Activated CD4-positive, alpha-beta T cell treated with anti-CD3 and anti-CD28 coated beads, Interleukin-2, Interleukin-6, amounts not matched to agents 100 ng/mL and 50 ng/mL, durations not matched to agents 16 hours and 8 hours (primary cell): ENCODE measurements at places on chromosomes 13 and 19.

DNA sequence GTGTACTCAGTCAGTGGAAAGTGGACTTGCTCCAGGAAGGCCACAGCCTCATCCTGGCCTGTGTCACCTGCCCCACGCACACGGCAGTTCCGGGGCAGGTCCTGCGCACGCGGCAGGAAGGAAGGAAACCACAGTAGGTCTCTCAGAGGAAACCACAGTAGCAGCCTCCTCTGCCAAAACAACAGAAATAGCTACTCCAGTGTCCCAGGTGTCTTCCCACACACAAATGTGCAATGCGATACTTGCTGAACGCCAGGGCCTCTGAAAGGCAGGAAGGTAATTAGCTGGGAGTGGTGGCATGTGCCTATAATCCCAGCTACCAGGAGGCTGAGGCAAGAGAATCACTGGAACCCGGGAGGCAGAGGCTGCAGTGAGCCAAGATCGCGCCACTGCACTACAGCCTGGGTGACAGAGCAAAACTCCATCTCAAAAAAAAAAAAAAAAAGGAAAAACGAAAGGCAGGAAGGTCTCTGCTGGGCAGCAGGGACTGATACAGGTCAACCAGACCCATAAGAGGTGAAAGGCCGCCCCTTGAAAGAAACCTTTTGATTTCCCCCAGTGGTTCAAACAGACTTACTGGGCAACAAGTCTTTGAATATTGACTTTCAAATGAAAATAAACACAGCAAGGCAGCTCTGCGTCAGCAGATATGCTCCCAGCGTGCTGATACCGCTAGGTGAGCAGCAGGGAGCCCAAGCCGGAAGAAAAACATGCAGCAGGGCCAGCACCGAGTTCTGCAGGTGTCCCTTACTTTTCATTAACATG lies 49.5 kb downstream of the CRYL1 start:
- peak; percentile 84 for DNase-seq

DNA sequence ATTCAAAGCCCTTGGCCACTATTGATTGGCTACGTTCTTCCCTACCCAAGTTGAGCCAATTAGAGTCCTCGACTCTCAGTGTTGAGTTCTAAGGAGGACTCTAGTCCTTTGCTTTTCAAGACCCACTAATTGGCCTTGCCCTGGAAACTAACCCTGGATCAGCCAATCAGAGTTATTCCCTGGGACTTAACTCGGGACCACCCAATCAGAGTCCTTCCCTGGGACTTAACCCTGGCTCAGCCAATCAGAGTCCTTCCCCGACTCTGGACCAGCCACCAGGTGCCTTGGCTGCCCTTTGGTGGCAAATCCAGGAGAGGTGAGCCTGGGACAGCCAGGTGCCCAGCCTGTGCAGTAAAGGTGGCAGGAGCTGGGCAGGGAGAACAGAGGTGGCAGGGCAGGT lies 28.7 kb downstream of the ATP8B3 start:
- no peak for DNase-seq

DNA sequence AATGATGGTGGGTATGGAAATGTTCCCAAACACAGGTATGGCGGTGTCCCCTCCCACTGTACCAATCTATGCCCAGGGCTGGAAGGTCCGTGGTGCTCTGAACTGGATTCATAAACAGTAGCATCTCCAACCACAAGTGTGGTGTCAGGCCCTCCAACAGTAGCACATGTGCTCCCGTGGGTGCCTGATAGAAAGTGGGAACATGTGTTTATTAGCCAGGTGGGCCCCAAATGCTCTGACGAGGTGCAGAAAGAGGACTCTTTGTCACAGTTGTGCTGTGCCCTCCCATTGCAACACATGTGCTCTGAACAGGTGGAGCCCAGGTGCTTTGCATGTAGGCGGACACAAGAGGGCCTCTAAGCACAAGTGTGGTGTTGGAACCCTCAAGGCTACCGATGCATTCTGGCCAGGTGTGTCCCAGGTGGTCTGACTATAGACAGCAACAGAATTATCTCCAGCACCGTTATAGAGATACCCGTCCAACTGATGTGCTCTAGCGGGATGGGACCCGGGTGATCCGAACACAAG lies 75.4 kb upstream of the ZNF30 start:
- no peak for DNase-seq

DNA sequence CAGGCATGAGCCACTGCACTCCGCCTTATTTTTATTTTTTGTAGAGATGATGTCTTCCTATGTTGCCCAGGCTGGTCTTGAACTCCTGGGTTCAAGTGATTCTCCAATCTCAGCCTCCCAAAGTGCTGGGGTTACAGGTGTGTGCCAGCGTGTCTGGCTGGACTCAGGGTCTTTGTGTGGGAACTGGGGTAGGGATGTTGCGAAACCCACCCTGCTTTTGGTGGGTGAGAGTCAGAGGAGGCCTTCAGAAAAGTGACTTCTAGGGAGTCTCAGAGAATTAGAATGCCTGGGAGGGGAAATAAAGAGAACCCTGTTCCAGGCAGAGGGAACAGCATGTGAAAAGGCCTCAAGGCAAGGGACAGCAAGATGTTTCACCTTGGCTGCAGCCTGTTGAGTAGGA lies 13.2 kb downstream of the TLE5 start:
- no peak for DNase-seq

DNA sequence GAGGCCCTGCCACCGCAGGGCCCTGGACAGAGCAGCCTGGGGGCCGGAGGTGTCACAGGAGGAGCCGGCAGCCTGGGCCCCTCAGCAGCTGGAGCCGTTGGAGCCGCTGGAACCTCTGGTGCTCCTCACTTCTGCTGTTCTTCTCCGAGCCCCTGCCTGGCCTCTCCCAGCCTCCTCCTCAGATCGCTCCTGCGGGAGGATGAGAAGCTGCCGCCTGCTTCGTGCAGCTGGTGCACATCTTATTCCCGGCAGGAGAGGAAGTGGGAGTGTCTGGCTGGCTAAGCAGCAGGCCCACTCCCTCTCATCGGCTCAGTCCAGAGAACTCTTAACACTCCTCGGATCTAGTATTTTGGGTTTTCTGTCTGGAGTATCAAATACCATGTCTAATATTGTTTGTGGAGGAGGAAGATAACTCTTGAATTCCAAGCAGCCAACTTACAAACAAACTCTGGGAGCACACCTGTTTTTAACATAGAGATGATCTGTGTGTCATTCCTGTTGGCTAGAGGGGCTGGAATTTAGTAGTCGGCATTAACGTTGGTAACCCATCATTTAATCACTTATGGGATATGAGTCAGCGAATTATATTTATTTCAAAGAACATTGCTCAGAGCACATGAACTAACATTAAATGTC lies 37.1 kb upstream of the RNF113B start:
- DNase-seq, result no peak

- DNase-seq, result no peak
Measured at GRCh38 chr13:96710166-96710862, 284.0 kb downstream of the OXGR1 start.

GRCh38 chr19:47243776-47244547 lies 12.4 kb upstream of the CCDC9 start:
- DNase-seq, result peak; percentile 97
